ENCODE measurements at places on chromosomes 1 and 21.

GRCh38 chr1:46603481-46603857 is 599 bp downstream of the MKNK1 start:
- peaks cover 4% of the 10 kb centered on the region for H3K36me3 ChIP-seq
- peak overlapping the region; percentile 91 for H3K4me3 ChIP-seq
- peaks cover 26% of the 10 kb centered on the region for H3K4me1 ChIP-seq
- H3K27ac ChIP-seq, result peak overlapping the region; percentile 91

DNA sequence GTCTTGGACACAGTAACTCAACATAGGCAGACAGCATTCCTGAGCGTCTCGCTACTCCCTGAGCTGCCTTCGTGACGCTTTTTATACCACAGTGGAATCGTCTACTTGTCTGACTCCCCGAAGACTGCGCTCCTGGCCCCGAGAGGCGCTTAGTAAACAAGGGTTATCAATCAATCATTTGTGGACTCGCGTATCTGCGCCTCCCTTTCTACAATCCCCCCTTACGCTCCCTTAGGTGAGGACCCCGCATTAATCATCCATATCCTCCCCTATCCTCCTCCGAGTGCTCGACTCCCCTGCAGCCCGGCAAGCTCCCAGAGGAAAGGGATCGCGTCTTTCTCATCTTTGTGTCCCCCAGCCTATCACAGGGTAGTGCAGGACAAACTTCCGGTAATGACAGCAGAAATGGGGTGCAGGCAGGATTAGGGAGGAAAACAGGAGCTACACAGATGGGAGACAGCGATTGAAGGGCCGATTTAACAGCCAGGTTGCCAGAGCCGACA is 522 bp downstream of the TMEM59 start:
- DNase-seq, result peak; percentile 61
- H3K4me1 ChIP-seq, result peaks cover 15% of the 10 kb centered on the region
- H3K4me3 ChIP-seq, result no peak overlapping the region
- H3K27me3 ChIP-seq, result no peaks in the 10 kb centered on the region
- no peaks in the 10 kb centered on the region for H3K36me3 ChIP-seq
- no peak overlapping the region for H3K27ac ChIP-seq

- no peaks in the 10 kb centered on the region for H3K27me3 ChIP-seq
- no peak overlapping the region for H3K4me3 ChIP-seq
- H3K4me1 ChIP-seq, result peaks cover 16% of the 10 kb centered on the region
- DNase-seq, result no peak
- H3K36me3 ChIP-seq, result no peaks in the 10 kb centered on the region
- no peak overlapping the region for H3K27ac ChIP-seq
These were observed 12.8 kb upstream of the ZSCAN20 start for GRCh38 chr1:33459691-33460090.

- no peaks in the 10 kb centered on the region for H3K27me3 ChIP-seq
- H3K4me3 ChIP-seq, result no peak overlapping the region
- no peak overlapping the region for H3K27ac ChIP-seq
- DNase-seq, result no peak
These were observed 12.4 kb downstream of the ADAR start for GRCh38 chr1:154595621-154596020.

DNA sequence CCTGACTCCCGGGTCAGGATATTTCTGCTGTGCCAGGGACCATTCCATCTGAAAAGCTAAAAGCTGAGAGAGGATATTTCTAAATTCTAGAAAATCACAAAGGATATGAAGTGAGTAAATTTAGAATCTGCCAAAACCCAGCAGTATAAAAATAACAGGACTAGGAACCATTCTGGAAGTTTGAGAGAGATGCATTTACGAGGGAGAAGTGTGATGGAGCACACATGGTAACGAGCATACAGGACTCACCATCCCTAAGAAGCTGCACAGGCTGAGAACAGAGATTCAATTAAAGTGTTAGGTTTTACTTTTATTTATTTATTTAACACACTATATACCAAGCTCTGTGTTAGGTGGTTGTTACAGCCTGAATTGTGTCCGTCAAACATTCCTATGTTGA is 116.3 kb downstream of the GLUL start:
- no peak overlapping the region for H3K27ac ChIP-seq
- no peaks in the 10 kb centered on the region for H3K27me3 ChIP-seq
- H3K4me1 ChIP-seq, result no peaks in the 10 kb centered on the region
- DNase-seq, result no peak

- H3K4me3 ChIP-seq, result no peak overlapping the region
- H3K27me3 ChIP-seq, result no peaks in the 10 kb centered on the region
- H3K4me1 ChIP-seq, result peaks cover 50% of the 10 kb centered on the region
- DNase-seq, result no peak
- no peak overlapping the region for H3K27ac ChIP-seq
- peaks cover 3% of the 10 kb centered on the region for H3K36me3 ChIP-seq
These were observed 48.8 kb upstream of the WASF2 start for GRCh38 chr1:27538793-27539192.

All from mesothelial cell of epicardium (in vitro differentiated cells).